Left cardiac atrium (tissue), 4 donors: ENCODE measurements at places on chromosomes 3 and 15. TPM values are rescaled to one million over a fixed set of nuclear protein-coding genes. Genes with fewer than 3 reads are reported as not detected.
A peak's percentile ranks its signal among the peaks of the same experiment; 100 is the strongest.

Gene PYDC2
- not detected for total RNA-seq

Gene GREM1
- 2.6 TPM for total RNA-seq

Gene MORC1
- not detected for total RNA-seq

Gene SLC28A1
- 0.18 TPM for total RNA-seq

Gene NR2E3
- not detected for total RNA-seq

Gene IL17RC
- 33.2 TPM for total RNA-seq

Gene H1-8
- not detected for total RNA-seq

DNA sequence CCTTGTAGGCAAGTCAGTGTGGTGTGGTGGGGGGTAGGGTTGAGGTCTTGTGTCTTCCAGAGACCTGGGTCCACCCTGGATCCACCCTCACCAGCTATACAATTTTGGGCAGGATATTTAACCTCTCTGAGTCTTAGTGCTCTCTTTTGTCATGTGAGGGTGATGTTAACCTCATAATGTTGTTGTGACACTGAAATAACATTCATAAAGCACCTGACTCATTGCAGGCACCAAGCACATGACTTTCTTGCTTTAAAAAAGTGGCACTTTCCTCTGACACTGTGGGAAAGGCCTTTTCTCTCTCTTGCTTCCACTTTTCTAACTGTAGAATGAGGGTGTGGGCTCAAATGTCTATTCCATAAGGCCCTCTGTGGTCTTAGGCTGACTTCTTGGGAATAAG, 75.5 kb downstream of the SCN10A start:
- DNase-seq: no peak

DNA sequence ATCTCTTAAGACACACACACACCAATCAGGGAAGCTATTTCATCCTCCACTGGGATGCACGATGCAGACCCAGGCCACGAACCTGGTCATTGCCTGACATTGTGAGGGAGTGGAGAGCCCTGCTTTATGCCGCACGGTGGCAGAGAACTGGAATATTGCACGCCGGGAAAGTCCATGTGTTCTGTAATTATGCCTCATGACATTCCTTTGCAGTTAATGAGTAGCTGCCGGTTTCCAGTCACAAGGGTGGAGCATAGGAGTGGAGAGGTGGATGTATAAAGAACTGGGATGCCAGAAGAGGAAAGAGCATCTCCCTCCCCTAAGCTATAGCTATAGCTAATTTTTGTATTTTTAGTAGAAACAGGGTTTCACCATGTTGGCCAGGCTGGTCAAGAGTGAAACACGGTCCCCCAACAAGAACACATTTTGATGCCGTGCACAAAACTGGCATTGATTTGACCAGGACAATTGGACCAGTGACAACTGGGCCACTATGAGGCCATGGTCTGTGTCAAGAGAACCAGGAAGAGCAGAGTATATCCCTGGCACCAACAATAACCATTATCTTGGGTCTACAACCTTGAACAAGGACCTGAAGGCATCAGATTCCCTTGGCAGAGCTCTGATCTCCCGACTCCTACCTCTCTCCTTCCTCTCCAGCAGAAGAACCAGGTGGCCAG, 51.4 kb downstream of the SH3BP5 start:
- DNase-seq: no peak

- DNase-seq: no peak
These were observed 21.3 kb downstream of the GPR15 start for GRCh38 chr3:98553021-98553563.

DNA sequence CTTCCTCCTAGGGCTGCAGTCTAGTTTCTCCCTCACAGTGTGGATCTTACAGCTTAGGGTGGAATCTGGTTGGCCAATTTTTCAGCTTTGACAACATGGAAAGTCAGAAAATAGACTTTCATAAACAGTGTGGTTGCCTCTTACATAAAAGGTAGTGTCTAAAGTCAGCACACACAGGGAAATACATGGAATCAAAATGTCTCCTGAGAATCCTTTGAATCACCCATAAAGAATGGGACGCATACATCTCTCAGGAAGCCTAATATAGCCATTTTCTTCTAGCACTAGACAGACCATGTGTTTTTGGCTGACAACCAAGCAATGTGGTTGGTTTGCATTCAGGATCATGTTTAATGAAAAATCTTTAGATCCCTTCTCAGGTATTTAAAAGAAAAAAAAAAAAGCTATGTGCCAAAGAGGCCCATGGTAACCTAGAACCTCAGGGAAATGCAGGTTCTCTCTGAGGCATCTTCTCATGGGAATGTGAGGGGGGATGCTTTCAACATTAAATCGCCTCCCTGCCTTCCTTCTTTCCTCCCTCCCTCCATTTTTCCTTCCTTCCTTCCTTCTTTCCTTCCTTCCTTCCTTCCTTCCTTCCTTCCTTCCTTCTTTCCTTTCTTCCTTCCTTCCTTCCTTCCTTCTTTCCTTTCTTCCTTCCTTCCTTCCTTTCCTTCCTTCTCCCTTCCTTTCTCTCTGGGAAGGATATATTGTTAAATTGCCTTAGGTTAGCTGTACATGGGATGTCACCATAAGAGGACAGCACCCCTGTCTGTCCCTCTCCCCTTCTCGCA, 34.3 kb upstream of the ZBTB38 start:
- no peak for DNase-seq

DNA sequence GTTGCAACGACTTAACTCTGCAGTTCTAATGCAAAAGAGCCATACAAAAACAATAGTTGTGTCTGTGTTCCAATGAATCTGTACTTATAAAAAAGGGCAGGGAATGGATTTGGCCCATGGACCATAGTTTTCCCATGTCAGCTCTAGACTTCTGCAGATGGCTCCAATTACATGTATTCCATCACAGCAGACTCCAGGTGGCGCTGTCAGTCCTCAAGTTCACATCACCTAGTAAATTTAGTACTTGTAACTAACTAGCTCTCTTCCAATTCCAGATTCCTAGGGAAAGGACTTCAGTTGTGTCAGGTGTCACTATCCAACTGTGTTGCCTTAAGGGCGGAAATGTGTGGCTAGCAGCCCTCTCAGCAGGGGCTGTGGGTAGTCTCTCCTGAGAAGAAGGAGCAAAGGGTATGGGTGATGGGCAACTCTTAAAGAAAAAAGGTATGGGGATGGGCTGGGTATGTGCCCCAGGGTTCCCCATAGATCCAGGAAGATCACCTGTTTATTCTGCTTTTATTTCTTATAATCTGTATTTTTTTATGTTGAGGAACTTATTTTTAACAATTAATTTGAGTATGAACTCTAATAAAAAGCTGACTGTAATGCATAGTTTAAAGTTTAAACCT, 36.2 kb downstream of the BBS4 start:
- peak; percentile 53 for DNase-seq

DNA sequence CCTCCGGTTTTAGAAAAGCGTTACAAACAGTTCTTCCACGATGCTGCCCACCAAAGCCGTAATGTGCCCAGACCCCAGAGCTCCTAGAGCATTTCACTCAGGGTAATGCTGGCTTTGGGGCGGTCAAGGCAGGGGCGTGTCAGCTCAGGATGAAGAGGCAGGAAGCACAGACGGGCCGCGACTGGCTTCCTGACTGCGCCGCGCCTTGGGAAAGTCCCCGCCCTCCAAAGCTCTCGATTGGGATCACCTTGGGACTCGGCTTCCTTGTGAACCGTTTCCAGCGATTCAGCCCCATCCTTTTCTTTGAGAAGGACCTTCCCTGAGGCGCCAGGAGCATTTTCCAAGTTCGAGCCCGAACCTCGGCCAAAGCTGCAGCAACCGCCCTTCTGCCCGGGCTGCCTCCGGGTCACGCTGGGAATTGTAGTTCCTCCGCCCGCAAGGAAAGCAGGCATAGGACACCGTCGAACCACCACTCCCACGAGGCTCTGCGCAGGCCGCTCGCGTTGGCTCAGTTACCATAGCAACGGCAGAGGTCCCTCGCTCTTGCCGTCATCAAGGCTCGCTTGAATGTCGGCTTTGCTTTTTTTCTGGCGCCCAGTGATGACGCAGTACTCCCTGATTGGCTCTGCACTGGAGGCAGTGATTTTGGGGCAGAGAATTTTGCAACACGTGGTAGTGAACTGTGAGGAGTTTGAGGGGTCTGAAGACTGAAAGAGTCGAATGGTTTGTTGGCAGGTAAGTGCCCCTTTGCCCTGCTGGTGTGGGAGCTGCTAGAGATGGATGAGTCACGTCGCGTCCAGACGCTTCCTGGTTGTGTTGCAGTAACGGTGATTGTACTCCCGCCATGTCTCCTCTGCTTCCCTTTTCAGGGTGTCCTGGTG, at the start of the genes CCDC191 and QTRT2:
Gene CCDC191 (minus strand): TSS at position 397 of the 881 bp plus-strand sequence. CDS start 60 bp downstream, at position 337.
Gene QTRT2 (plus strand): TSS at position 608 of the 881 bp plus-strand sequence. CDS start 8,521 bp downstream, outside the sequence.
- DNase-seq: peak; percentile 99

DNA sequence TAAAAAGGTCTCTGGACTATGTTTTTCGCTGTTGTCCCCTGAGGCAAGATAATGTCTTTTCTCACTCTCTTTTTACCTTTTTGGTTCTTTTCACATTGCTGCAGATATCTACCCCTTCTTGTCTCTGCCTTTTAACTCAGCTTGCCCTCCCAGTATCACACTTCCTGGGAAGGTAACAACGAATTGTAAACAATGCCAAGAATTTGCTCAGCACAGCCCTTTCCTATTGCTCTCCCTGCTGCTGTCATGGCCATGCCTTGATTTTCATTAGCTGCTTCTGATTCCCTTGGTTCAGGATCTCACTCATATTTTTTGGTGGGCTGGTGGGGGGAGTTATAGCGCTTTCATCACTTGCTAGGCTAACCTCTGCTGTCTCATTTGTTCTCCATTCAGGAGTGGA, 123.1 kb upstream of the DPH6 start:
- no peak for DNase-seq

- DNase-seq: no peak
These were observed 49.8 kb downstream of the GASK1A start for GRCh38 chr3:43028678-43029490.

GRCh38 chr15:67019884-67020520, 45.4 kb upstream of the SMAD3 start:
- no peak for DNase-seq

GRCh38 chr3:60304112-60304511, 947.1 kb downstream of the FHIT start:
- no peak for DNase-seq

DNA sequence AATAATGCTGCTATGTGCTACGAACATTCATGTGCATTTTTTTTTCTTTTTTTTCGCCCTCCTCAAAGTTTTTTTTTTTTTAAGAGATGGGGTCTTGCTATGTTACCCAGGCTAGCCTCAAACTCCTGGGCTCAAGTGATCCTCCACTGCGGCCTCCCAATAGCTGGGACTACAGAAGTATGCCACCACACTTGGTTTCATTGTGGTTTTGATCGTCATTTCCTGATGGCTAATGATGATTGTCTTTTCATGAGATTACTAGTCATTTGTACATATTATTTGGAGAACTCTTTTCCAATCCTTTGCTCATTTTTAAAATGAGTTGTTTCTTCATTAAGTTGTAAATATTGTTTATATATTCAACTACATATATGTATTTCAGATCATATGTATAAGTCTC, 48.8 kb downstream of the FBXO22 start:
- no peak for DNase-seq

DNA sequence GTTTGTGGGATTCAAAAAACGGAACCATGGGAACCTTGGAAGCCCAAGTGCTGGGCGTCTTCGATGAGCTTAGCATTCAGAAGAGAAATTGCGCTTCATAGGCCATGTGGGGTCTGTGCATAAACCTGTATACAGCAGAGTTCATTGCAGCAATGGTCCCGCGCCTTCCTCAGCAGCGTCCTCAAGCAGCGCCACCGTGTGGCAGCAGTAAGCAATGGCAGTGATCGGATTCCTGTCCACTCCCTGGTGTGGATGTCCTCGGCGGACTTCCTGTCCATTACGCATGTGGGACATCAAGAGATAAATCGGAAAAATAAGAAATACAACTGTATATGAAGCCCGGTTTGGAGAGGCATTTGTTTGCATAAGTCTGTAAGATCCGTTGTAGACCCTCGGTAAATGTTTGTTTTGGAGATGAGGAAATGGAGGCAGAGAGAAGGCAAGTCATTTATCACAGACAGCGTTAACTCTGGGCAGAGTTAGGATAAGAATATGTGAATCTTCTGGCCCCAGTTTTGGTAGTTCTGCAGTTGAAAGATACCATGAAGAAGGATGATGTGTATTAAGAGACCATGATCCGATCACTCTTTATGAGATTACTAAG, 57.7 kb downstream of the CNTN4 start:
- no peak for DNase-seq

- no peak for DNase-seq
These were observed 39.8 kb downstream of the PXYLP1 start for GRCh38 chr3:141271279-141272030.

DNA sequence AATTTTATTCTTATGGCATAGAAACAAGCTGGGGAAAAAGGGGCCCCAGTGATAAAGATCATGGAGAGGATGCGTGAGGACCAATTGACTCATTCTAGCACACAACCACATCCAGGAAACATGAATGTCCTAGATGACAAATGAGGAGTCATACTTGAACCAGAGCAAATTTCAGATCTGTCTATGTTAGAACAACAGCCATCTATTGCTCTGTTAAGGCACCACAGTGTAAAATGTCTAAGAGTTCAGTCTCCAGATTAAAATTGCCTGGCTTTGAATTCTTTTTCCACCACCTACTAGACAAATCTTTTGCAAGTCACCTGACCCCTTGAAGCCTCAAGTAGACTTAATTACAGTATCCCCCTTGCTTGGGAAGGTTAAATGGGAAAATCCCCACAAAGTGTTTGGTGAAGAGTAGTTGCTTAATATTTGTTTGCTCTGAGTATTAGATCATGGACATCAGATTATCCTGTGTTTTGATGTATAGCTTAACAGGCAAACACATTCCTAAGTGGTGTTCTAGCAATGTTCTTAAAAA, 258.7 kb upstream of the TGFBR2 start:
- no peak for DNase-seq

DNA sequence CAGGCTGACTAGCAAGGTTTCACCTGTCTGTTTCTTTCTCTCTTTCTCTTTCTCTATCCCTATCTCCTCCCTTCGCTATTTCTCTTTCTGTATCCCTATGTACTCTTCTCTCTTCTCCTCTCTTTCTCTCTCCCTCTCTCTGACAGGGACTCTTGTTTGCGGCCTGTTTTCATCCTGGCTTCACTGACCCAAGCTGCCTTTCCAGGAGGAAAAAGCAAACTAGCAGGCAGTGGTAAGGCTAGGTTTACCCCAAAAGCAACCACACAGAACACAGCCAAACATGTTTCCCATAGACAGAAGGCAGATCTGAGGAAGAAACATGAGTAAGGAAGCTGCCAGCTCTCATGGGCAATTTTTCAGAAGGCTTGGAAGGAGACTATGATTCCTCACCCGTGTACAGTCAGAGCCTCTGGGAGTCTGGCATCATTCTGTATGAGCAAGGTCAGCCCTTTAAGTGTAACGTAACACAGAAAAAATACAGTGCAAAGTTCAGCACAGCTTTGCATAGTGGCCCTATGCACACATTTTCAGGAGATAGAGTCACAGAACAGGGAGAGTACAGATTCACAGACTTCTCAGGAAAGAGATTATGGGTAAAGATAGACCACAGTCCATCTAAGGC, 61.0 kb downstream of the OCA2 start:
- no peak for DNase-seq
